H9 (cell line): ENCODE measurements at places on chromosomes 16 and 17. TPM values are rescaled to one million over a fixed set of nuclear protein-coding genes. Genes with fewer than 3 reads are reported as not detected.

SHBG gene
- total RNA-seq = 1.5 and 1.6 TPM in 2 replicates

HOXB9 gene
- not detected in 2 replicates for total RNA-seq

CNGB1 gene
- not detected in 2 replicates for total RNA-seq

KRT222 gene
- 0.13 and 0.18 TPM in 2 replicates for total RNA-seq

SECTM1 gene
- 0.28 and 0.70 TPM in 2 replicates for total RNA-seq

TBC1D26 gene
- 0.77 and 0.83 TPM in 2 replicates for total RNA-seq

ASB16 gene
- total RNA-seq = 0.31 and 0.90 TPM in 2 replicates

CDH1 gene
- total RNA-seq = 202 and 237 TPM in 2 replicates

AIPL1 gene
- 0.24 and 0.57 TPM in 2 replicates for total RNA-seq

SLC16A13 gene
- total RNA-seq = 6.1 and 6.8 TPM in 2 replicates

TAT gene
- 0.09 TPM in 1 of 2 replicates, not detected in the other for total RNA-seq

HSDL1 gene
- 34.2 and 38.2 TPM in 2 replicates for total RNA-seq

CTRB2 gene
- total RNA-seq = not detected in 2 replicates

PITPNM3 gene
- total RNA-seq = 2.7 and 3.4 TPM in 2 replicates
